AG10803 (cell line): ENCODE measurements at places on chromosomes 7 and 10.

DNA sequence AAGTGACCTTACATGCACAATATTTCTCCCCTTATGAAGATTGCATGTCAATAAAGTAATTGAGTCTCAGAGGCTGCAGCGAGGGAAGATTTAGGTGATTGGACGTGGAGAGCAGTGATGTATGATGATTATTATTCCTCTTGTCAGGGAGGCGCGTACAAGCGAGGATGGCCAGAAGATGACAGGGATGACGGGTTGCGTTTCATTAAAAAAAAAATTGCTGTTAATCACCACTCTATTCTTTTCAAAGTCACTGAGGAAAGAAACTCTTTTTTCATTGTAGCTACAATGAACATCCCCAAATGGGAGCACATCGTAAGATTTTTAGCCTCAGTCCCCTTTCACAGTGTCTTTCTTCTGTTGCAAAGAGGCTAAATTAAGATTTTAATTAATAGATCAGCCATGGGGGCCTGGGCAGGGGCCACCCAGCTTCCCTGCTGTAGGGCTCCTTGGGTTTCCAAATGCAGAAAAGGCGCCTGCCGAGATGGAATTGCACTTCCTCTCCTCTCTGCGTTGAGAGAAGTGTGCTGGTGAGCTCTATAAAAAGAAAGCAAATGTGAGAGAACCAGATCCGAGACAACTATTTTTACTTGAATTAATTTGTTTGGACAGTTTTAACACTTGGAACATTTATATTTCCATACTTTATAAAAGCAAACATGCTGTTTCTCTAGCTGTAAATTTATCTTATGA lies 998.1 kb downstream of the LRMDA start:
- no peak for DNase-seq

- DNase-seq, result no peak
Measured at GRCh38 chr10:112536663-112537062, 89.6 kb downstream of the VTI1A start.

DNA sequence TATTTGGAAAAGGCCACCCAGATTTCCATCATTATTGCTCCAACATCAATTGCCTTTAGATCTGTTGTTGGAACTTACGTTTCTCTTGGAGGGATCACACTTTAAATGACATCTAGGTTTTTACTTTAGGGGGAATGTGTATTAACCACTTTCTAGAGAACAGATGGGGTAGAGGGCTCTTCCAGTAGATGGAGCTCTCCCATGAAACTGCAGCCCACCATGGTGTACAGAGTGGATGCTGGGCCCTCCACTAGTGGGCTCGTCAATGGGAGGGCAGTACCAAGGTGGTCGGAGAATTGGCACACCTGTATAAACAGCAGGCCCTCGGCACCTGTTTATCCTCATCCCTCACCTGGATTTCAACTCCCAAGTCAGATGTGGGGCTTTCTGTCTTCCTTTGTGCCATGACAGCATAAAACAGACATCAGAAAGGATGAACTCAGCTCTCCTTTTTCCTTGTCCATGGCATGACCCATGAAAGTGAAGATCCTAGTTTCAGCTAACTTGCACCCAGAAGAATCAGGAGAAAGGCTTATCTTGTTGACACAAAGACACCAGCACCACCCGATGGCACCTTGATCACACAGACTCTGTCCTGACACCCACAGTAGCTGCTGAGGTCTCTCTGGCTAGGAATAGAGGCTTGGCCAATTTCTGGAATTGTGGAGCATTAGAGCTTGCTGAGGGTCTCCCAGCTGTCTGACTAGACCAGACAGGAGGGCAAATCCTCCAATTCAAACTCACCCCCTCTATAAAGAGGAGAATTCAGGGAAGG lies 150.5 kb downstream of the CYP26A1 start:
- no peak for DNase-seq

DNA sequence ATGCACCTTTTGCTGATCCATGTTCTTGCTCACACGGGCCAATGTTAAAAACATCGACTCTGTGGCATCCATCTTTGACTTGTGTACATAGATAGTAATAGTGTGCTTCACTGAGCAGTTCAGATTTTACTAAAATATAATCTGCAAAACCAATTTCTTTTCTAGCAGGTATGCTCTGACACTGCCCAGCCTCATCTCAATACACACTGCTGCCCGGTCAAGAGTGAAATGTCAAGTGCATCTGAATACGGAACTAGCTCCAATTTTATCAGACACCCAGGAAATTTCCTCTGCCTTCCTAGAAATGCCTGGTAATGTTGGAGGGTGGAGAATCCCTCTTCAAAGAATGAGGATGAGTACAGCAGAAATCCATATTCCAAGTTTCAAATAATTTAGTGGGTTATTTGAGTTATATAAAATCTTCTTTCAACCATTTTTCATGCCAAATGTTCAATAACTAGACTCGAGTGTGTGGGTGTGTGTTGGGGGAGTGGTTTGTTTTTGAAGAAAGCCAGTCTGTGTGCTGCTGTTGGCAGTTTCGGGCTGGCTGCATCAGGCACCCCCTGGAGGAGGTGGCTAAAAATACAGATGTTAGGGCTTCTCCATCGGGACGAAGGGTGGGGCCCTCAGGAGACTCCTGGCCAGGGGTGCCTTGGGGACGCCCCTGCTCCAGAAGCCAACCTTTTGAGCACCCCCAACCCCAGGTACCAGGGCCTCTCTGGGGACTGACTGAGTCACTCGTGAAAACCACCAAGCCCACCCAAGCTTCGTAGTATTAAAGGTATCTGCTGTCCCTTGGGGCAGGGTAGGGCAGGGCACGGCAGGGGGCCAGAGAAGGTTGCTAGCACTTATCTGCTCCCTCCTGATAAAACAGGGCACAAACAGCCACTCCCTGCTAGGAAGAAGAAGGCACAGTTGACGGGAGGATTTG lies 15.4 kb downstream of the CTBP2 start:
- DNase-seq, result peak; percentile 53

DNA sequence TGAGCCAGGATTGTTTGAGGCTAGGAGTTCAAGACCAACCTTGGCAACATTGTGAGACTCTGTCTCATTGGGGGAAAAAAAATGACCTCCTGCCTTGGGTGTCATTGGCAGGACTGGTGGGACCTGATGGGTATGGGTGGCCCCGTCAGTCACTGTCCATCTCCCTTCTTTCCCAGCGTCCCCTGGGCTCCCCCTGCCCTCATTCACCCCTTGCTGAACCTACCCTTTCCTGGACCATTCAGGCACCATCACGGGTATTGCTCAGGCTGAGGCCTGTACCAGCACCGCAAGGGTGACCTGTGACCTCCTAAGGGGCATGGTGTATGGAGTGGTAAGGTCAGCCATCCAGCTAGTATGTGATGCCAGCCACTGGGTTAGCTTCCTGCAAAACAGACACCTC lies 19.4 kb downstream of the ASL start:
- no peak for DNase-seq

- DNase-seq, result no peak
Measured at GRCh38 chr7:48091506-48092433, 2.7 kb downstream of the UPP1 start.

DNA sequence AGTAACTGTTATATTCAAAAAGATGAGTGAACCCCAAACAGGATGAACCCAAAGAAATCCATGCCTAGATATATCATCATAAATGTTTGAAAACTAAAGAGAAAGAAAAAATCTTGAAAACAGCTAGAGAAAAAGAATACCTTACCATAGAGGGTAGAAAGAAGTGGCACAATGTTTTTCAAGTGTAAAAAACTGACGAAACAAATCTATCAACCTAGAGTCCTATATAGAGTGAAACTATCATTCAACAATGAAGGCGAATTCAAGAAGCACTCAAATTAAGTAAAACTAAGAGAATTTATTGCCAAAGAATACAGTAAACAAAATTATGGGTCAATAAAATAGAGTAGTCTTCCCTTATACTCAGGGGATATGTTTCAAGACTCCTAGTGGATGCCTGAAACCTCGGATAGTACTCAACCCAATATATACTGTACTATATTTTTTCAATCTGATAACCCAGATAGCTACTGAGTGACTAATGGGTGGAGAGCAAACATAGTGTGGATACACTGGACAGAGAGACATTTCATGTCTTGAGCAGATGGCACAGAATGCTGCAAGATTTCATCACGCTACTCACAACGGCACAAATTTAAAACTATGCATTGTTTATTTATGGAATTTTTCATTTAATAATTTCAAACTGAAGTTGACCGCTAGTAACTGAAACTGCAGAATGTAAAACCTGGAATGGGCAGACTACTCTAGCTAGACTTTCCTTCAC lies 52.6 kb upstream of the TMEM106B start:
- peak; percentile 2 for DNase-seq

DNA sequence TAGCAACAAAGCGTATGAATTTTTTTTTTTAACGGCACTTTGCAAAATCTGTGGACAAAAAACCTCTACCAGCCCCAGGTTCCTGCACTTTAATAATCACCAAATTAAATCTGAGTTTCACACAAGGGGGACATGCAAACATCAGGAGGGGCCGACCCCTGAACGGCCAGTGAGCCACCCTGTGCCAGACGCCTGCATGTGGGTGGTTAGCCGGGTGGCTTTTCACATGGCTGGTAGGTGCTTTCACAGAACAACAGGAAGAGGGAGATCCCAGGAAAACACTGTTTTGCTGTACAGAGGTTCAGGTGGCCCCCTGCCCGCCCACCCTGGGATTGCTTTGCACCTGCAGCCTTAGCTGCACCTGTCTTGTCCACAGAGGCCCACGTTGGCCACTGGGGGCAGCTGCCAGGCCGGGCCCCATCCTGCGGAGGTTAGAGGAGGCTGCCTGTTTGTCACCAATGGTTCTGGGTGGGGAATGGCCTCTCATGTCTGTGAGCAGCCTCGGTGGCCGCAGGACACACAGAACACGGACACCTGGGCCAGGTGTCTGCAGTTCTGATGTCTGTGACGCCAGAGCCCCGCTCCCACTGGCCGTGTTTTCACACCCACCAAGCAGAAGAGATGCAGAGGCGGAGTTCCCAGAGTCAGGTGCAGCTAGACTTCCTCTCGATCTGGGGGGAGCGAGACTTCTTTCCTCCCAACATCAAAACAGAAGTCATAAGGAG lies 107.7 kb downstream of the FAM53B start:
- no peak for DNase-seq

DNA sequence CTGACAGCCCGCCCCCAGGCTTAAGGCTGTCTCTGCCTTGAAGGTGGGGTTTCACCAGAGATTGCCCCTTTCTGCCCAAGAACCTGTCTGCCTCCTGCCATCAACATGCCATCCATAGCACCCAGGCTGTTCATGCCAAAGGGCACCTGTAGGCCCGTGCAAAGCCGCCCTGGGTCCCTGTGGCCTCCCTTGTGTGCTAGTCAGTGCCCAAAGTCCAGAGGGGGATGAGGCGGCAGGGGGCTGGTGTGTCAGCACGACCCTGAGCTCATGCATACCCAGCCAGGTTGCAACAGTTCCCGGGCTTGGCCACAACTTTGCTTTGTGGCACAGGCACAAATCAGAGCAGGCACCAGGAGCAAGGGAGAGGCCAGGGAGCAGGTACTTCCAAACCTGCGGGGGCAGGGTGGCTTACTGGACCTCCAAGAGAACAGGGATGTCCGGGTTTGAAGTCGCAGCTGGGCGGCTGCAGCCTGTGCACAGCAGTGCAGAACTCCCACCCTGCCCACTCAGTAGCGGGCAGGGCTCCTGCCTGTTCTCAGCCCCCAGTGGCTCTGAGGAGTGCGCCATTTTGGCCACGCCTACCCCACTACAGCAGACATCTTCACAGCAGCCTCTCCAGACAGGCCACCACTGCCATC lies 671.1 kb upstream of the GRM3 start:
- no peak for DNase-seq

- peak; percentile 15 for DNase-seq
Measured at GRCh38 chr7:126689037-126689436, 563.7 kb downstream of the GRM8 start.

GRCh38 chr7:117119192-117119924 lies 166.1 kb downstream of the ST7 start:
- DNase-seq, result peak; percentile 71
